ENCODE measurements at places on chromosomes 5 and 9. TPM values are rescaled to one million over a fixed set of nuclear protein-coding genes. Genes with fewer than 3 reads are reported as not detected.

TMEM215 gene
- not detected for total RNA-seq

FUBP3 gene
- total RNA-seq, result not detected

CDC42SE2 gene
- 52.3 TPM for total RNA-seq

- peak; percentile 47 for DNase-seq
These were observed 20.8 kb upstream of the SNCAIP start for GRCh38 chr5:122291000-122291901.
